ENCODE measurements at places on chromosomes 7 and 10.

GRCh38 chr7:71472962-71473361, 341.0 kb downstream of the GALNT17 start:
- DNase-seq, result no peak

GRCh38 chr7:13017881-13018280, 330.4 kb downstream of the ARL4A start:
- no peak for DNase-seq

- no peak for DNase-seq
Observed at GRCh38 chr10:114548662-114549061, 109.4 kb downstream of the ABLIM1 start.

- no peak for DNase-seq
Observed at GRCh38 chr7:5454485-5454884, 30.9 kb upstream of the TNRC18 start.

GRCh38 chr10:132509506-132510173, 27.9 kb upstream of the INPP5A start:
- DNase-seq, result no peak

DNA sequence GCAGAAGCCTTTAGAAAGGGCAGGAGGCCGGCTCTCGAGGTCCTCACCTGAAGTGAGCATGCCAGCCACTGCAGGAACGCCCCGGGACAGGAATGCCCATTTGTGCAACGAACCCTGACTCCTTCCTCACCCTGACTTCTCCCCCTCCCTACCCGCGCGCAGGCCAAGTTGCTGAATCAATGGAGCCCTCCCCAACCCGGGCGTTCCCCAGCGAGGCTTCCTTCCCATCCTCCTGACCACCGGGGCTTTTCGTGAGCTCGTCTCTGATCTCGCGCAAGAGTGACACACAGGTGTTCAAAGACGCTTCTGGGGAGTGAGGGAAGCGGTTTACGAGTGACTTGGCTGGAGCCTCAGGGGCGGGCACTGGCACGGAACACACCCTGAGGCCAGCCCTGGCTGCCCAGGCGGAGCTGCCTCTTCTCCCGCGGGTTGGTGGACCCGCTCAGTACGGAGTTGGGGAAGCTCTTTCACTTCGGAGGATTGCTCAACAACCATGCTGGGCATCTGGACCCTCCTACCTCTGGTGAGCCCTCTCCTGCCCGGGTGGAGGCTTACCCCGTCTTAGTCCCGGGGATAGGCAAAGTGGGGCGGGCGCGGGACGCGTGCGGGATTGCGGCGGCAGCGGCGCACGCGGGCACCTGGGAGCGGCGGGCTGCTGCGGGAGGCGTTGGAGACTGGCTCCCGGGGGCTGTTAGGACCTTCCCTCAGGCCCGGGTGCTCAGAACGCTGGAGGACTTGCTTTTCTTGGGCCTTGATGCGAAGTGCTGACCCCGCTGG, at the start of gene FAS:
Gene FAS (plus strand): TSS at position 415 of the 777 bp plus-strand sequence. CDS start 79 bp downstream, at position 494.
- peak; percentile 41 for DNase-seq

GRCh38 chr7:127137146-127137545, 115.6 kb downstream of the GRM8 start:
- no peak for DNase-seq

GRCh38 chr10:44776181-44776580, 135.0 kb upstream of the TMEM72 start:
- no peak for DNase-seq
